Tibial nerve (tissue), 4 donors: ENCODE measurements at places on chromosomes 6 and 20. TPM values are rescaled to one million over a fixed set of nuclear protein-coding genes. Genes with fewer than 3 reads are reported as not detected.

GRCh38 chr6:152532556-152533422 lies 104.4 kb downstream of the SYNE1 start:
- no peak for DNase-seq

GRCh38 chr6:158836625-158837311 lies 17.6 kb upstream of the EZR start:
- no peak for DNase-seq

DNA sequence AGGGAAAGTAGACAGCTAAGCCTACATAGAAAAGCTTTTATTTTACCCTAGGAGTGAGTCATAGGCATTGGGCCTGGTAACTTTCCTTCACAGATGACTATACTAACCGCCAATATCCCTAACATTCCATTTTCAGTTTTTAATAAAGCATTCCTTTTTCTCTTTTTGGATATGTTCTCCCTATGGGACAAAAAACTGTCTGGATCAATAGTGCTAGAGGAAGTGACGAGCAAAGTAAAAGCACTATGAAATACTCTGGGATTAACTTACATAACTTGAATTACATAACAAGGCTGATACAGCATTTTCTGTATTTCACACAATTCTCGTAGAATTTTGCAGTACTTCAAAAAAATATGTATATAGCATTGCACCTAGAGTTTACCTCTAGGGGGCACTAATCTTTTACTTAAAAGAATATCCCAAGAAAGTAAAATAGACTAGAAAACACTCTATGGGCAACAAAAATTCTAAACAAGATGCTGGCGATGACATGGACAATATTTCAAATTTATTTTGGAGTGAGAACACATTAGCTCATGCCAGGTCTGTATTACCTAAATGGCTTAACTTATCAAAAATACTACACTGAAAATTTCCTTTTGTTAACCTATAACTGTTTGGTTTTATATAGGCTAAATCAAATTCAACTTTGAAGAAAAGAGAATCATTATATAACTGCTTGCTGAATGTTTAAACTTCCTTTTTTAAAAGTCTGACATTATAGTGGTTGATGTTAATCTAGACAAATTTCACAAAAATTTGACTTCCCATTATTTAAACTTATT lies 66.3 kb upstream of the DST start:
- no peak for DNase-seq

HIVEP2 gene
- total RNA-seq = 16.3 TPM

GRCh38 chr20:30168025-30168799 lies 1089.3 kb upstream of the DEFB115 start:
- no peak for DNase-seq

DNA sequence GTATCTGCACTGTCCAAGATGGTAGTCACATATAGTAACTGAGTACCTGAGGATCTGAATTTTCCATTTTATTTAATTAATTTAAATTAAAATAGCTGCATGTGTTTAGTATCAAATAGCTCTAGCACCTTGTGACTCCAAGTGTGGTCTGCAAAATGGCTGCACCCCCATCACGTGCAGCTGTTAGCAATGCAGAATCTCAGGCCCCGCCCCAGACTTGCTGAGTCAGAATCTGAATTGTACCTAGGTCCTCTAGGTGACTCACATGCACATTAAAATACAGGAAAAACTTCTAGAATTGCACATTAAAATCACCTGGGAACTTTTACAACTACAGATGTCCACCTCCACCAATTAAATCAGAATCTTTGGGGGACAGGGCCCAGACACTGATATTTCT lies 19.2 kb upstream of the FAM83C start:
- DNase-seq = no peak

DNA sequence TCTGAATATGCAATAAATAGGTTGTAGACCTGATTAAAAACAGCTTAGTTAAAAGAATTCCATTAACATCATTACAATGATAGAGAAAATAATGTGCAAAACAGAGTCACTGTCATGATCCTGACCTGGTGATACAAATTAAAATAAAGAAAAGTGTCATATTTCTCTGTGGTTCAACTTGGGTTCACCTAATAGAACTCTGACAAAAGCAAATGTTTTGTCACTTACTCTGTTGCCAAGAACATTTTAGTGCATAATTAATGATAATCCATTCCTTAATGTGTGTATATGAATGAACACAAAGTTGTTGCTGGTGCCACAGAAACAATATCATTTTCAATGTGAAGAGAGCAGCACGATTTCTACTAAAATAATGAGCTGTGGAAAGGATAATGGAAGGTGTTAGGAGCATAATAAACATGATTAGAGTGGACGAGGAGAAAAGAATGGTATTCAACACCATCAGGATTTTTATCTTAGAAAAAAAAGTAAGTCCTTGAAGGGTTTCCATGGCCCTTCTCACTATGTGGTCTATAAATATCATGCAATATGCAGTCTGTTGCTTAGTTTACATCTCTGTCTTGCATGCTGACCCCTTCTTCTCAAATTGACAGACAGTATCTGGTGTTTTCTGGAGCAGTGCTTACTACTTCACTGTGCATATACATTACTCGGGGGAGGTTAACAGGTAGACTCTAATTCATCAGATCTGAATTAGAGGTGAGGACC lies 656.6 kb upstream of the MMS22L start:
- no peak for DNase-seq

DNA sequence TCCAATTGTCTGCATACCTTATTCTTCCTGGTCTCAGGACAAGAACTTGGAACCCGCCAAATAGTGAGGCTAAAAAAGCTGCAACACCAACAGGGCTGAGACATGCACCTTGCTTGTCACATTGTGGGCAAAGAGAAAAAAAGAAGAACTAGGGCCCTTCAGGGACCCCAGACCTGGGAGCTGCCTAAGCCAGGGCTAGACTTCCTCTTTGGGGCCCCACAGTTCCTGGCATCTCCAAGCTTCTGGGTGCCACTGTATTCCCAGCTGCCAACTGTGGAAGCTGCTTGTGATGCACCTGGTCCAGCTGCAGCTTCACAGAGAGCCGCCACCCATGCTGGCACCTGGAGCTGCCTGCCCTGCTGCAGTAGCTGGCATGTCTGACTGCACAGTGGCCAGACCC lies 370.6 kb downstream of the CD83 start:
- DNase-seq = no peak

SERPINB6 gene
- 163 TPM for total RNA-seq

ULBP3 gene
- total RNA-seq = not detected

GRM1 gene
- not detected for total RNA-seq

DNA sequence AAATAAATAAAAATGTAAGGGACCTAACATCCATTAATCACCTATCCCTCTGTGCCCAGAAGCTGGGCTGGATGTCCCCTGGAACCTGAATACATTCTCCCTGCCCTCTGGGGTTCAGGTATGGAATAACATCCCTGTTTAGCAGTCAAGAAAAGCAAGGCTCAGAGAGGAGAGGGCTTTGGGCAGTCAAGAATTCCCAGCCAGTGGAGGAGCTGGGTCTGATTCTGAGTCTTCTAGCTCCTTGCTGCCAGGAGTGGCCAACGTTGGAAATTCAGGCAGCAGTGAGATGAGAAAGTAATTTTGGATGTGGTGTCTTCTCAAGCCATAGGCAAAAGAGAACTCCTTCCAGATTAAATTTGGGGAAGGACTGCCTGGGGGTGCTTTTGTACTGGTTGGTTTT lies 42.6 kb upstream of the ZNFX1 start:
- DNase-seq = no peak

DNA sequence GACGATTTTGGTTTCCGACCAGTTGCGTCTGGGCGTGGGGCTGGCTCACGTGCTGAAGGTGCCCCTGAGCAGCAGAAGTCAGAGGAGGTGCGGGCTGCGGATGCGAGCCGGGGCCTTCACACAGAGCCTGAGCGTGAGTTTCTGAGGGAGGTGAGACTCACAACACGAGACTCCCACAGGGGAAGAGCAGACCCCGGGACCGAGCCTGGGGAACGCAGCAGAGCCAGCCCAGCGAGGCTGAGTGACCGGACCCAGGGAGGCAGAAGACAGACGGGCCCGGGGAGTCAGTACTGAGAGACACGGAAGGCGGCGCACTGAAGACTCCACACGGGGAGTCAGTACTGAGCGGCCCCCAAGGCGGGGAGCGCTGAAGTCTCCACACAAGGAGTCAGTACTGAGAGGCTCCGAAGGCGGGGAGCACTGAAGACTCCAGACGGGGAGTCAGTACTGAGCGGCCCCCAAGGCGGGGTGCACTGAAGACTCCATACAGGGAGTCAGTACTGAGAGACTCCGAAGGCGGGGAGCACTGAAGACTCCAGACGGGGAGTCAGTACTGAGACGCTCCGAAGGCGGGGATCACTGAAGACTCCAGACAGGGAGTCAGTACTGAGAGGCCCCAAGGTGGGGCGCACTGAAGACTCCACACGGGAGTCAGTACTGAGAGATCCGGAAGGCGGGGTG lies 77.8 kb downstream of the DLL1 start:
- no peak for DNase-seq

ENPP5 gene
- 2.0 TPM for total RNA-seq

RTF2 gene
- total RNA-seq = 54.3 TPM

GRCh38 chr6:137740967-137741761 lies 125.9 kb upstream of the TNFAIP3 start:
- no peak for DNase-seq

DNA sequence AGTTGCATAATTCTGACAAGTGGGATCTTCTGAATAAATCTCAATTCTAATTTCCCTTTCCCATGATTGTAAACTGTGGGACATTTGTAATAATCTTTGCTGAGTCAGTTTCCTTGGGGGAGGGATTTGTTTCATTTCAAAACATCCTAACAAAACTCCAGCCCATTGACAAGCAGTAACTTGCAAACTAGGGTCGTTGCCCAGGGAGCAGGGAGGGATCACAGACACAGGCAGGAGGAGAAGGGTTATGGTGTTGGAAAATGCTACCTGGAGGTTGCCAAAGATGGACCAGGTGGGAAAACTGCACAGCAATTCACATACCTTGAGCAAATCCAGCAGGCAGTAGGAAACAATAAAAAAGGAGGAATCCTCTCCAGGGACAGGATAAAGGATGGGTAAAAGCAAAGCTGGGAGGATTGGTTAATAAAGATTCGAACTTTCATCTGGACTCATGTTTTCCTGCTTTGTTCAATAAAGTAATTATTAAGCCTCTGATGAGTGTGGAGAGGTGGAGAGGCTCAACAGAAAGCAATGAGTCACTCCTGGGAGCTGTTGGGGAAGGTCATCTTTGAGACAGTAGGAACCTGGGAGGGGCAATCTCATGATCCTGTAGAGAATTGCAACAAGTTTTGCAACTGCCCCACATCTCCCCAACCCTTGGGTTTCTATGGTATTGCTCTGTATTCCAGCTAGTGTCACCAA lies 87.3 kb upstream of the AKIRIN2 start:
- DNase-seq = no peak

BPIFB4 gene
- not detected for total RNA-seq

GRCh38 chr20:48708116-48708515 lies 119.7 kb downstream of the PREX1 start:
- DNase-seq = no peak

- DNase-seq = no peak
Measured at GRCh38 chr6:157108923-157109322, 214.4 kb downstream of the TMEM242 start.

RBPJL gene
- not detected for total RNA-seq

GSTA4 gene
- total RNA-seq = 26.2 TPM

AVP gene
- not detected for total RNA-seq

- no peak for DNase-seq
Measured at GRCh38 chr20:20201124-20201523, 148.8 kb downstream of the CFAP61 start.

- no peak for DNase-seq
Measured at GRCh38 chr6:118892355-118892991, 1.5 kb upstream of the ASF1A start.

DNA sequence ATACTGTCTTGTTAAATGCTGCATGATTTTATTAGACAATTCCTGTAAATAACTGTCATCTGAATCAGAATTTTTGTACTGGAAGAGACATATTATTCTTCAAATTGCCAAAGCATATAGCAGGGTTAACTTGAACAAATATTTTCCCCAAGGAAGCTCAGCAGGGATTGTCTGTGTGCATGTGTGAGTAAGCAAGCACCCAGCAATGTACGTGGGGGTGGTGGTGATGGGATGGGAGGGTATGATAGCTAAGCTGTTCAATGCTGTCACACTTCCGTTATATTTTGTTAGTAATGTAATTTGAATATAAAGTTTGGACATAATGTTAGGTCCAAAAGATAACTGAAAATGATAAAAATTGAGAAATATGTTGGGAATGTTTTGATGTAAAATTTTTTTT lies 118.1 kb downstream of the MYB start:
- DNase-seq = no peak

DNA sequence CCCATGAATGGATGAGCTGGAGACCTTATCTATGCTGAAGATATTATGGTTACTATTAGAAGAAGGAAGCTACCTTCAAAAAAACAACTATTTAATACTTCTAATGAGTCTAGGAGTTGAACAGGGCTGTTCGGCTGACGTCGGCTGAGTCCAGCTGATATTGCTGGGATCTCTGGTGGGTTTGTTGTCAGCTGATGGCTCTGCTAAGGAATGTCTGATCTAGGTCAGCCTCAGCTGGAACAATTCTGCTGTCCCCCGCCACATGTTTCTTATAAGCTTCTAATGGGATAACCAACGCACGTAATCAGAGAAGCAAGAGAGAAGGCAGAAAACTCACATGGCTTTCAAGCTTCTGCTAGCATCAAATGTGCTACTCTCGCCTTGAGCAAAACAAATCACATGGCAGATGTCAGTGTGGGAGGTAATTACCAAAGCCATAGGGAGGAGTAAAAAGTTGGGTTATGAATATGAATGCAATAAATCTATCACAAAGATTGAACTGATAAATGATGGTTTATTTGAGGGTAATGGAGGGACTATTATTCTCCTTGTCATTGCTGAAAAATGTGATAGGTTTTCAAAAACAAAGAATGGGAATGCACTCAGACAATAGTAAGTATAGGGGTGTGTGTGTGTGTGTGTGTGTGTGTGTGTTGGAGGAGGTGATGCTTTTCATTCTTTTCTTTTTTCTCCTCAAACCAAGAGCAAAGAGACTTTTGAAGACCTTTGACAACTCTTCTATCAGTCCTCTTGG lies 71.5 kb downstream of the BTBD3 start:
- DNase-seq = no peak

DNA sequence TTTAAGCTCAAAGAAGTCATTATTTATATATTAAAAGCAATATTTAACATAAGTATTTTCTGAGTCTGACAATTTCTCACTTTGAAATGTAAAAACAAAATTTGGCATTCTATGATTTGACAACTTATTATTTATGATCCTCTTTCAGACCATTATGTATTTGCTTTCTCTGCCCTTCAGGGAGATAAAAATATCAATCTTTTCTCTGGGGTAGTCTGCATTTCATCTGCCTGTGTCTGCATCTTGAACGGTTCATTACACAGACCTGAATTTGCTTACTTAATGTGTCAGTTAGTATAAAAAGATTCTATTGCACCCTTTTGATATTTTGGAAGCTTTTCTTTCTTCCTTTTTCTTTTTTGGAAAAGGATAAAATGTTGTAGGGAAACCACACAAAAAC lies 354.0 kb upstream of the RGS17 start:
- no peak for DNase-seq

PROKR2 gene
- total RNA-seq = not detected
